Stimulated activated naive B cell treated with anti-CD40 and anti-IgM and Interleukin-4, amounts not matched to agents 10 μg/mL and 1 μg/mL and 100 μg/mL, for 72 hours (primary cell): ENCODE measurements at places on chromosomes 1 and 21.
A peak's percentile ranks its signal among the peaks of the same experiment; 100 is the strongest.

GRCh38 chr1:29563571-29563970 is 327.2 kb downstream of the PTPRU start:
- DNase-seq, result no peak

- no peak for DNase-seq
Measured at GRCh38 chr1:42745851-42746250, 5.8 kb upstream of the CLDN19 start.

DNA sequence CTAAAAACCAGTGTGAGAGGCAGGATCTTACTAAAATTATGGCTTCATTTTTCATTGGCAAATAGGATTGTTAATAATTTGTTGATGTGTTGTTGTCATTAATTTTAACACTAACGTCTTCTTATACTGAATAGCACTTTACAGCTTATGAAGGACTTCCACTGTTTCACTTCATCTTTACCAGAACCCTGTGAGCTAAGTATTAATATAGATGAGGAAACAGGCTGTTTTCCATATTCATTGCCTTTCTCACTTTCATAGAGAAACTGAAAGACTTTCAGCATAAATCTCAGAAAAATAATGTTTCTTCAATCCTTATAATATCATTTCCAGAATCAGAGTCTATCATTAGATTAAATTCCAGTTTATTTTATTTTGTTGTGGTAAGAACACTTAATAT is 8.5 kb downstream of the MAP10 start:
- DNase-seq, result no peak

GRCh38 chr1:184112176-184112948 is 60.8 kb downstream of the TSEN15 start:
- no peak for DNase-seq

DNA sequence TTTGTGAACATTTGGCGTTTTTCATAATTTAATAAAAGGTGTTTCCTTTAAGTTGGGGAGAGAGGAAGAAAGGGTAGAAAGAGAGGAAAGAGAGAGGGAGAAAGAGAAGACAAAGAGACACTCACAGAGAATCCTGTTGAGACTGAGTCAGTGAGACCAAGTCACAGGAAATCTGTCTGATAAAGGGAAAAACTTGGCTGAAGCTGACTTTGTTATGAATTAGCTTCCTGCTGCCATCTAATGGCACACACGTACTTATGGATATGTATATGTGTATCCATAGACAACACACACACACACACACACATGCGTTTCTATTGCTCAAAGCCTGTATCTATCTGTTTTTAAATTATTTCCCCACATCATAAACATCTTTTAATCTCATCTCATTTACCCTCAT is 42.5 kb upstream of the DISC1 start:
- no peak for DNase-seq

- DNase-seq, result no peak
Measured at GRCh38 chr1:247054992-247055415, 23.6 kb downstream of the ZNF670 start.

- DNase-seq, result no peak
Measured at GRCh38 chr1:234621657-234622335, 11.8 kb upstream of the IRF2BP2 start.

DNA sequence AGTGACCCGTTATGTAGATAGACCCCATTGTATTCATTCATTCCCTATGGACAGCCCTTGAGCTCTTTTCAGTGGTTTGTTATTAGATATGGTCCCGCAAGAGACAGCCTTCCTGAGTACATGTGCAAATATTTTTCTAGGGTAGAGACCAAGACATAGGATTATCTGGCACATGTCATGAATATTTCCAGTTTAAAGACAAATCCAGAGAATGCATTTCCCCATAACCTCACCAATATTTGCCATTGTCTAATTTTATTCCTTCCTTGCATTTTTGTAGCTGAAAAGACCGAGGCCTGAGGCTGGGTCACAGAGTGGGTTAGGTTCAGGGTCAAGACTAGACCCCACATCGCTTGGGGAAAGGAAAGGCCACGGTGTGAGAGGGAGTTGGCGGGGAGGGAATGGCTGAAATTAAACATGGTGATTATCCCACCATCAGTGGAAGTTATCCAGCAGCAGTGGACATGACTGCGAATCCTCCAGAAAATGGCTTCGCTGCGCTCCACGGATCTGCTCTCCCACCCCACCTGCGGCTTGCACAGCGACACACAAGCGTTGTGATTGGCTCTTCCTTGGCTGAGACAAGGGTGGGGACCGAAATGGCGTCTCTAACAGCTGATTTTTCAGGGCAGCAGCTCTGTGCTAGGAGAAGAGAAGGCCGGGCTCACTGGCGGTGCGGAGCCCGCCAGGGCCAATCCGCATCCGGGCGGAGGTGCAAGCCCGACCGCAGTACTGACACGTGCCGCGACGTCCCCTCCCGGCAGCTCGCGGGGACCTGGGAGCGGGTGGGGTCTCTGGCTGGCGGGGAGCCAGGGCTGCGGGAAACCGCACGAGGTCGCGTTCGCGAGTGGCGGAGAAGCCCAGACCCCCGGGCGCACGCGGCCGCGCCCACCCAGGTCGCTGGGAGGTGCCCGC is 16.1 kb upstream of the STMN1 start:
- peak; percentile 17 for DNase-seq

DNA sequence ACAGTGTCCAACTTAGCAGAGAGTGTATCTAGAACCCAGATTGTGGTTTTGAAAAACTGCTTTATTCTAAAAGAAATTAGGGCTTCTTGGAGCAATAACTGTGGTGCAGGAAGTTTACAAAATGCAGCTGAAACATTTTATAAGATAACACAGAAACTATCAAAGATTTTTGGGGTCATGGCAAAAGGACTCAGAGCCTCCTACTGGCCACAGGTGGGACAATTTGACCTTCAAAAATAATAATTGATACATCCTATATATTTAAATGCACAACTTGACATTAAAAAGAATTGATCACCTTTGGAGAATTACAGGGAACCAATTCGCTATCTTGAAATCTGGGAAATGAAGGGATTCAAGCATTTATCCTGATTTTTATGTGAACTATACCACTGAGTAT is 235.2 kb downstream of the RPS6KC1 start:
- no peak for DNase-seq

GRCh38 chr21:40985370-40985769 is 138.4 kb upstream of the DSCAM start:
- DNase-seq, result no peak

GRCh38 chr1:248873409-248873992 is 14.6 kb upstream of the ZNF692 start:
- DNase-seq, result peak; percentile 96

DNA sequence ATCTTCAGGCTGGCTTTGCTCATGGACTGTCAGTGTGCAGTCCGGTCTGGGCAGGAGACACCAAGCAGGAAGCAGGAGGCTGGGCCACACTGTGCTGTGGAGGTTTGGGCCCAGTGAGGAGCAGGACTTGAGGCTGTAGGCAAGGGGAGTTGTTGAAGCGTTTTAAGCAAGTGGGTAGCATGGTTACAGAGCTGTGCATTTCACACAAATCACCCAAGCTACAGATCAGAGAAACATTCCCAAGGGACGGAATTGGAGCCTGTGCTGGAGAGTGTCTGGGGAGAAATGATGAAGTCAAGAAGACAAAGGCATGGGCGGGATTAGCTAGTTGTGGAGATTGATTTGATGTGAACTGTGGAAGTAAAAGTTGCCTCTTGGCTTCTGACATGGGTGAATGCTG is 60.9 kb downstream of the KIF21B start:
- DNase-seq, result no peak

GRCh38 chr1:19960591-19960990 is 18.8 kb downstream of the PLA2G2A start:
- DNase-seq, result peak; percentile 9

DNA sequence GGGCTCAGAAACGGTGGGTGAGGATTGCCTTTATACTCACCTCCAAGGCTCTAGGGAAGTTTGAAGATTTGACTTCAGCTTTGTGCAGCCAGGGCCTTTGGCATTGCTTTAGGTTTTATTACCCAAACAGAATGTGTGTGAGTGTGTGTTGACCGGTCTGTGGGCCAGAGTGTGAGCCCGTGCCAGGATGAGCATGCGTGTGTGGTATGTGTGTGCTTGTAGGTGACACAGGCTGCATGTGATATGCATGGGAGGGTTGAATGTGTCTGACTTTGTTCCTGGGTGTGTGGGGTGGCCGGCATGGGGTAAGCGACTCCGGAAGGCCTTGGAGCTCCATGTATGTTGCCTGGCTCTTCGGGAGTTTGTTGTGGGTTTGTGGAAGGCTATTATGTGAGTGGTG is 160.5 kb downstream of the FOXD2 start:
- DNase-seq, result no peak

DNA sequence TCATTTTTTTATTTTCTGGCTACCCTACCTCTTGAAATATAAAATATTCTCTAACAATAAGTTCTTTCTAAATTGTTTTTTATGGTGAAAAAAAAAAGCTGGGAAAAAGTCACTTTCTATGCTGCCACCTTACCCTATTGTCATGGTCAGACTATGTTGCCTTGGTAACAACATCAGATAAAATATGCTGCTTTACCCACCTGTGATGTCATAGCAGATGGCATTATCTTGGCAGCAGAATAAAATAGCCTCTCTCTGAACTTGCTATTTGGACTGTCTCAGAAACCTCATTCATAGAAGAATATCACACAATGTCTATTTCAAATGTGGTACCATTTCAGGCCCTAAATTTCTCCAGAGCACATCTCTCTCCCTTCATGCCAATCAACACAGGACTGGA is 69.6 kb upstream of the SGIP1 start:
- DNase-seq, result no peak

DNA sequence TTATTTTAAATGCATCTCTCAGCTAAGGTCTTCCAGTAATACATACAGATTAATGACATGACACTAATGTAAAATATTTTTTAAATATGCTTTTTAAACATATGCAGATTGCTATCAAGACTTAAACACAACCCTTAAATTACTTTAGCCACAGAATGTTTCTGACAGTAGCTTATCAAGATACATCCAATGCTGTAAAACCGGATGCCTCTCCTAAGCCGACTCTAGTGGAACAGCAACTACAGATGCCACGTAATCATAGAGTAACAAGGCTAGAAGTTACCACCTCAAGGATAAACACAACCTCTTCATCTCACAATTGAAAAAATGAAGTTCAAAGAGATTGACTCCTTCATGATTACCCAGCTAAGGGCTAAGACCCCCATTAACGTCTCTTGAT is 68.4 kb downstream of the ZZZ3 start:
- no peak for DNase-seq

DNA sequence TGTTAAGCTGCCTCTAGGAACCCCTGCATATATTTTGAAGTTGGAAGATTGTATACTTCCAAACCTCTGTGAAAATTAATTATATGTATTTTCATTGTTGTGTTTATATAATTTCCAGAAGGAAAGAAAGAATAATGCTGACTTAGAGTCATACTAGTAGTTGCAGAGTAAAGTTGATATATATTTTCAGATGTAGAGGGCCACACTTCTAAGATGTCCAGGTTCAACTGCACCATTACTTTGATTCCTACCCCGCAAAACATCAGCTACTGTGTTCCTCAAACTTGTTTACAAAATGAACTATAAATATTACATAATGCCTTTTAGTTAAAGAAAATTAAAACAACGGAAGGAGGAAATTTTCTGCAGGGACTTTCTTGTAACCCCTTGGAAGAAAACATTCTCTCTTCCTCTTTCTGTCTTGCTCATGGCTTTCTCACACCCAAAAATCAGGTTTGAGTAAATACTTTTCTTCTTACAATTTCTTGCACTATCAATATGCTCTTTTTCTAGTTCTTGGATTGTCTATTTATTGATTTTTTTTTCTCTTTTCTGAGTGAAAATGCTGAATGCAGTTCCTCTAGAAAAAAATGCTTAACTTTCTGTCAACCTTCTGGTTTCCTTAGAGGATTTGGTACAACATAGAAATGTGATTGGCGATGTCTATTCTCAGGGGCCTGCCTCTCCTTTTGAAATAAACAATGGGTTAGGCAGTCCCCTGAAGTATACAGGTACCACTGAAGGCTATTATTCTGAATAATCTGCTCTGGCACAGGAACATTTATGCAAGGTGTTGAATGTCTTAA is 867.8 kb downstream of the TTLL7 start:
- DNase-seq, result no peak
